ENCODE measurements at places on chromosomes 1 and 21.

DNA sequence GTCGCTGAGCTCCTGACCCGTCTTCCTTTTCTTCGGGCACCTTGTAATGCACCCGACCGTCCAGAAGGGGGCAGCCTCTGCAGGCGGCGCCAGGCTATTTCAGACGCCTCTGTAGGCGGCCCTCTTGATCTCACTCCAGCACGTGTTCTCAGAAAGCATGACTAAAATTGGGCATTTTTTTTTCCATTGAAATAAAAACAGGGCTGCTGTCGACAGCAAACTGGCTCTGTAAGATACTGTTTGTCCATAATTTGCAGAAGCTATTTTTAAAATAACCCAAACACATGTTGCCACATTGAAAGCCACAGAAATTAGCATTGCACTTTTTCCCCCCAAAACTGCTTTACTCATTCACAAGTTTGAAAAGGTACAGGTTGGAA lies 78.0 kb downstream of the STUM start:
- no peak for DNase-seq

DNA sequence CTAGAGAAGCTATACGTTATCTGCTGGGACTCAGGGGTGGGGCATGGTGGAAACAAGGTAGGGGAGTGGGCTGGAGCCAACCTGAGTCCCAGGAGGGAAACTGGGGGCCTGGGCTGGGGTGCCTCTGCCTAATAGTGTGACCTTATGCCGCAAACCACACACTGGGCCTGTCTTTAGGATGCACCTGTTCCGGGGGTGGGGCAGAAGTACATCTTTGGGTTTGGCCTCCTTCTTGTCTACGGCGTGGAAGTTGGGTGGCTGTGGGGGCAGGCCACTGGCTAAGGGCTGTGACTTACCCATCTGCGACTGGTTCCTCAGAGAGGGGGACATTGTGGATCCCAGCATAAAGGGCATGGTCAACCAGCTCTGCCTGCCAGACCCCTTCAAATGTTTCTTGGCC lies 44.2 kb downstream of the FAAH start:
- DNase-seq, result no peak

DNA sequence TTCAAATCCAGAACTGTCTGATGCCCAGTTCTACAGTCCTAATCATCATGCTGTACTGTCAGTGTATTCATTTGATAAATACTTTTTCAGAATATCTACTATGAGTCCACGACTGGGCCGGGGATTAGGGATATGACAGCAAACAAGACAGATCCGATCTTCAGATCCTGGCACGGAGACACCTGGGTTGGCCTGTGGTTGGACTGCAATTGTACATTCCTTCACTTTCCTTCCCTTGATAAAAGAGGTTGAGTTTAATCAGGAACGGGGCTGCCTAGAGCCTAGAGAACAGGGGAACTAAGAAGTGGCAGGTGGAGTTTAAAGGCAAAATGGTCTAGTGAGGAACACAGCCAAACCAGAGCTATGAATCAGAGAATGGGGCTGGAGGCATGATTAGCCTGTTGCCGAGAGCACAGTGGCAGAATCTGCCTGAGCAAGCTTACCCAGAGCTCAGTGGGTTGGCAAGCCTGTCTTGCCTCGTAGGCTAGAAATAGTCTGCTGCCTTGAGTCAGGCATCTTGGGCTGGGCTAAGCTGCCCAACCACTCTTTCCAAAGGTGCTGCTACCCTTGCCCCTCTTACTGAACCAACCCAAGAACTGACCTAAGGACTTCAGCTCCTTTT lies 38.1 kb upstream of the PTCH2 start:
- DNase-seq, result peak; percentile 5

DNA sequence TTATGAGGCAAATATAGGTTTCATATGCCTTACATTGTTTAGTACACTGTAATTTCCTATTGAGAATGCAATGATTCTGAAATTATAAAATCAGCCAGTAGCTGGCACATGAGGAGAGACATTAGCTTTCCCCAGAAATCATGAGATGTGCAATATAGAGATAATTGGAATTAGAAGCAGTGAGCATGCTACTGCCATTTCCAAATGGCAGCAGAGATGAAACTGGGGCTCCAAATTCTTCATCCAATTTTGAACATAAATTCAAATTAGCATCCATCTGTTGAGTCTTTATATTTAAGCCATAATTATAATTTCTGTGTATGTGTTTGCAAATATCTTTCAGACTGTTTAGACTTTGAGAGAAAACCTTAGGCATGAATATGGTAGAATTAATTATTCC lies 28.8 kb downstream of the PTGER3 start:
- DNase-seq, result no peak

GRCh38 chr21:45554477-45555175 lies 12.4 kb upstream of the SLC19A1 start:
- DNase-seq, result no peak
